CD4-positive, CD25-positive, alpha-beta regulatory T cell (primary cell): ENCODE measurements at places on chromosomes 5 and 9. TPM values are rescaled to one million over a fixed set of nuclear protein-coding genes. Genes with fewer than 3 reads are reported as not detected.

The ADAMTS12 gene
- not detected for polyA plus RNA-seq

The CARTPT gene
- polyA plus RNA-seq: not detected

The SEPTIN8 gene
- polyA plus RNA-seq: 1.5 TPM

The ZDHHC11B gene
- not detected for polyA plus RNA-seq

The MZB1 gene
- polyA plus RNA-seq: 1.6 TPM

The ACO1 gene
- polyA plus RNA-seq: 6.0 TPM

The FBXL7 gene
- not detected for polyA plus RNA-seq
